ENCODE measurements at places on chromosomes 7 and 10.

DNA sequence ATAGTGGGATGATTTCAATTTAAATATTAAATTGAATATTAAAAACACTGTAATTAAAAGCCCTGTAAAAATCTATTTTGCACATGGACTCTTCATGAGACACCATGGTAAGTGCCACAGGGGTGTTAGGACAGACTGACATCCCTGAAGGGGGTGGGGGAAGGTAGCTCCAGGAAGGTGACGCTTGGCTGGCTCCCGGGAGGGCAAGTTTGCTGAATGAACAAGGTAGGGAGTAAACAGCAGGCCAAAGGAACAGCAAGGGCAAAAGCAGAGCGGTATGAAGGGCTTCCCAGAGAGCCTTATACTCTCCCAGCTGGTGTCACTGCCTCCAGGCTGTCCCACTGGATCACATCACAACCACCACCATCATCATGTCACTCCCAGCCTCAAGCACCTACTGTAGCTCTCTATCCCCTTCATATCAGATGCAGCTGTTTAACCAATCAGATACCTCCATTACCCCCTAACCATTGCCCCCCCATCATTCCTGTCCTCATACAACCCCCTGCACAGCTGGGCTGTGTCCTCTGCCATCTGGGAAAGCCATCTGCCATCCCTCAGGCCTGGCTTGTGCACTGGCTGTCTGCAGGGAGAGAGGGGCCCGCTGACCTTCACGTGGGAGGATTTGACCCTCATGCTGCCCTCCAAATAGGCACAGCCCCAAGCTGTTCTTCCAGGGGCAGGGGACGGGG lies 19.5 kb downstream of the HSPA12A start:
- DNase-seq, result no peak

- no peak for DNase-seq
Observed at GRCh38 chr7:44449584-44449928, 40.9 kb downstream of the NUDCD3 start.

- no peak for DNase-seq
Observed at GRCh38 chr10:1661416-1661815, 75.9 kb downstream of the ADARB2 start.

DNA sequence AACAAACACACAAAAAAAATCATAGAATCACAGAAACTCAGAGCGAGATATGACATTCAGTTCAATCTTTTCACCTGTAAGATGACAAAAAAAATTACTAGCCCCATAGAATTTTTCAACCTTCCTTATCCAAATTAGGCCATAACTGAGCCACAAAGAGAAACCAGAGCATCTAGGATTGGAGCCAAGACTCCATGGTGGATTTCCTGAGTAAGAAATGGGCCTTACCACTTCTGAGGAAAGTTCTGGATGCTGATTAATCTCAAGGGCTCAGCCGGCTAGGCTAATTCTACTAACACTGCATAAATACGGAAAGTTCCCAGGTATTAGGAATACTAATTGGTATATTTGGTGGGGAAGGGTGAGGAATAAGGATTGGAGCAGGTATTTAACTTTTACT lies 16.8 kb downstream of the LIPM start:
- no peak for DNase-seq

DNA sequence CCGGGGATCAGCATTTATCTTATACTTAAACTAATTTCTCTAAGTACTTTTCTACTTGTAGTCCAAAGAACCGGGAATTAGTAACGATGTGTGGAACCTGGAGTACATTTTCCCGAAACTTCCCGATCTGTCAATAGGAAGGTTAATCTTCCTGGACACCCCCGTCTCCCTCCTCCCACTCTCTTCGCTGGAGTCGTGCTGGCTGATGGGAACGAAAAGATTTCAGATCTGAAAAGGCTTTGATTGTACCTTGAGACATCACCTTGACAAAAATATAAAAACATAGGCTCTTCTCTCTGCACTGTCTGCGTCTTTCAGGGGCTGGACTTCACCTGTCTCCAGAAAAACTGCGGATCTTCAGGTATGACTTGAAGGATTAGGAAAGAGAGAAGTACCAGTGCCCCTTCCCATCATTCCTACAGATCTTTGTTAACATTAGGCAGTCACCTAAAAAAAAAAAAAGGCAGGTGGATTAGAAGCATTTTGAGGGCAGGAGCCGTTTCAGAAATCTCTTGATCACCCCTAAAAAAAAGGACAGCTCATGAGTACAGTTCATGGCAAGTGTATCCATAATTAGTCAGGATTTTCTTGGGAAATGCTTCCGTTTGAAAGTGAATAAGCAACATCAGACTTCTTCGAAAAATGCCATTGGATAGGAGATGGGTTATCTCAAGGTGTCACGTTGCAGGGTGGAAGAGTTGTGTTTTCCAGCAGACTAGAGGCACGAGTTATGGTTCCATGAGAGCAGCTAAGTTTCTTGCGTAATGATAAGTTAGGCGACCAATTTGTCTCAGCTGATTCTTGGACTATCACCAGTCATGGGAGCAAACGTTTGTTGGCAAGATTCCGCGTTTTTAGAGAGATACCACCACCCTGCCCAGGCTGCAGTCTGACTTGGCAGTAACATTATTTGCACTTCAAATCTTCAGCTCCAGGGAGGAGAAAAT lies 7.8 kb upstream of the BAMBI start:
- DNase-seq, result no peak

- DNase-seq, result no peak
Observed at GRCh38 chr10:132355297-132355696, 23.3 kb downstream of the LRRC27 start.

DNA sequence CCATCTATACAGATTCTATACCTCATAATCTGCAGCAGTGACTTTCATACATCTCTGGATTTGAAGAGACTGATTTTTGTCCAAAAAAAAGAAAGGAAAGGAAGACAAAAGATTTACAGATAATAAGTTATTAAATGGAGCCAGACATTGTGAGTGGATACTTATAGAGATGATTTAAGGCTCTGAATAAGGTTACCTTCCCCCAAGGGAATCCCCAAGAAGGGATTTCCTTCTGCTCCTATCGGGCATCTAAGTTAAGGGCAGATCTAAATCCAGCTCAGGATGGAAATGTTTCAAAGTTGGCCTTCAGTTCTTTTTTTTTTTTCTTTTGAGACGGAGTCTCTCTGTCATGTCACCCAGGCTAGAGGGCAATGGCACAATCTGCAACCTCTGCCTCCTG lies 97.6 kb downstream of the ST8SIA6 start:
- DNase-seq, result no peak

- peak; percentile 85 for DNase-seq
Observed at GRCh38 chr10:70549962-70550458, 52.5 kb downstream of the PRF1 start.

Data from GM13976 (cell line).